ENCODE measurements at places on chromosomes 12 and 14. TPM values are rescaled to one million over a fixed set of nuclear protein-coding genes. Genes with fewer than 3 reads are reported as not detected.

SERPINA1 gene
- total RNA-seq = 6.1 TPM

- no peak overlapping the region for H3K27ac ChIP-seq
- H3K4me1 ChIP-seq = no peaks in the 10 kb centered on the region
- no peaks in the 10 kb centered on the region for H3K36me3 ChIP-seq
- no peak overlapping the region for H3K4me3 ChIP-seq
Observed at GRCh38 chr12:8905546-8905945, 8.8 kb upstream of the PHC1 start.

DNA sequence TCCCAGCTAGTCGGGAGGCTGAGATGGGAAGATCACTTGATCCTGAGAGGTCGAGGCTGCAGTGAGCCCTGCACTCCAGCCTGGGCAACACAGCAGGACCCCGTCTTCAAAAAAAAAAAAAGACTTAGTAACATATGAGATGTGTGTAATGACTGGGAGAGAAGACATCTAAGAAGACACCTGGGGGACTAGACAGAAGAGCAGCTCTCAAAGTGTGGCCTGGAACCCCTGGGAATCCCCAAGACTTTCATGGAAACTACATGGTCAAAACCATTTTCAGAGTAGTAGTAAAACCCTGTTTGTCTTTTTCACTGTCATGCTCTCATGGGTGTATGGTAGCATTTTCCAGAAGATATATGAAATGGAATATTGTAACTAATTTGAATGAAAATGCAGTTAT, 45.3 kb downstream of the R3HDM2 start:
- H3K27ac ChIP-seq = no peak overlapping the region
- no peaks in the 10 kb centered on the region for H3K36me3 ChIP-seq
- H3K4me1 ChIP-seq = no peaks in the 10 kb centered on the region
- DNase-seq = no peak

- H3K4me3 ChIP-seq = no peak overlapping the region
- peak overlapping the region; percentile 99 for H3K27ac ChIP-seq
- peak; percentile 85 for DNase-seq
Observed at GRCh38 chr12:53224061-53224896, 7.7 kb downstream of the RARG start.

TAS2R14 gene
- 5.2 TPM for total RNA-seq

HSP90AA1 gene
- total RNA-seq = 277 TPM

DNA sequence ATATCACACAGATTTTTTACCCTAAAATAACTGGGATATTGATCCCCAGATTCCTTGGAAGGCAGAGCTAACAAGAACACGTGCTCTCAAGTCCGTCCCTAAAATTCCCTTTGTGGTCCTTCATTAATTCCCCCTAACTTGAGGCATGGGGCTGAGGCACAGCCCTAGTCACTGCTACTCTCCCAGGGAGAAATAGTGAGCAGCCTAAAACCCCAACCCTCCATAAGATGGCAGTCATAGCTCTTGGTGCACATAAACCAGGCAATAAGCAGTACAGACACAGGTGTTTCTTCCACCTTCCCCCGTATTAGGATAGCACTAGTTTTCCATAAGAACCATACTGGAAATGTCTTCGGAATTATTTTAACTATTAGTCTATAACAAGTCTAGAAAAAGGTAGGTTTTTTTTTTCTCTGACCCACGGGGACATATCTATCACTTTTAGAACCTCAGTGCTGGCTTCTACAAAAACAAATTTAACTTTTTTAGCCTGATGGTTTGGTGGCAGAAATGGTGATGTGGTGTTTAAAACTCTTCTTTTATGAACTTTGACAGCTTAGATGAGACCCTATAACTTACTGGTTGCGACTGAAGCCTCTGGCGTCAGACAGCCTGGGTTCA, 3.1 kb upstream of the ARHGEF40 start:
- H3K4me3 ChIP-seq = no peak overlapping the region
- H3K27me3 ChIP-seq = no peaks in the 10 kb centered on the region
- peaks cover 31% of the 10 kb centered on the region for H3K4me1 ChIP-seq
- no peak overlapping the region for H3K27ac ChIP-seq
- no peaks in the 10 kb centered on the region for H3K36me3 ChIP-seq
- no peak for DNase-seq

GRCh38 chr14:37023875-37024565, 148.4 kb downstream of the SLC25A21 start:
- no peak overlapping the region for H3K4me3 ChIP-seq
- DNase-seq = no peak
- H3K36me3 ChIP-seq = no peaks in the 10 kb centered on the region
- H3K27ac ChIP-seq = no peak overlapping the region
- no peaks in the 10 kb centered on the region for H3K4me1 ChIP-seq

OR6C2 gene
- total RNA-seq = not detected

DNA sequence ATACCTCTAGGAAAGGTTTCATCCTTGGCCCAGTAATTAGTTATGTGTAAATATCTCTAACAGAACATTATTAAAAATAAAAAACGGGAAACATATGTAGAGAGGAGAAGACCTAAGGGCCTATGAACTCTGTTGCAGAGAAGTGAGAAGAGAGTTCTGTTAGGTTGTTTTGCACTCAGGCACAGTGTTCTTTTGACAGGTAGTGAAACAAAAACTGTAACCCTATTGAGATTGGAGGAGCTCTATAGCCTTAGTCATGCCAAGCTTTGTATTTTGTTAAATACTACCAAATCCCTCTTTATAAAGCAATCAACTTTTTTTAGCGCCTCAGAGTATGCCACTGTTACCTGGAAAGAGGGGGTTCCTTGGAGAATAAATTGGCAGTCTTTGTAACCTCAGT, 77.6 kb downstream of the CNTN1 start:
- H3K27ac ChIP-seq = no peak overlapping the region
- DNase-seq = no peak
- H3K4me1 ChIP-seq = no peaks in the 10 kb centered on the region
- H3K36me3 ChIP-seq = no peaks in the 10 kb centered on the region
- no peaks in the 10 kb centered on the region for H3K27me3 ChIP-seq

CLEC7A gene
- total RNA-seq = 7.9 TPM

DNA sequence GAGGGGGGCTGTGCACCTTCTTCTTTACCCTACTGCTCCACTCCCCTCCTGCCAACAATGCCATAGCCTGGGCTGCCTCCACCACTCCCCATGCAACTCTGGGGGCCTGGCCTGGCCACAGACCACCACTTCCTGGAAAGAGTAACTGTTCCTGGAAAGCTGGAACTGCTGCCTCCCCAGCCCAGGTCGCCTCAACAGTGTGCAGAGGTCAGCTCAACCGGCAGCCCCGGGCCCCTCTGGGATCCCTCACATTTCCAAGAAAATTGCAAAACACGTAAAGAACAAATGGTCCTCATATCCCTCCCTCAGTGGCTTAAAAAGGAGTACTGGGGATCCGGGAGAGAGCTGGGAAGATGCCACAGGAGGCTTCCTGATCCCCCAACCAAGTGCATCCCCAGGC, 22.4 kb upstream of the DIO3 start:
- no peaks in the 10 kb centered on the region for H3K36me3 ChIP-seq
- no peak overlapping the region for H3K4me3 ChIP-seq
- no peaks in the 10 kb centered on the region for H3K27me3 ChIP-seq
- peaks cover 7% of the 10 kb centered on the region for H3K4me1 ChIP-seq
- DNase-seq = no peak
- H3K27ac ChIP-seq = no peak overlapping the region

RASSF8 gene
- total RNA-seq = 68.5 TPM

DNA sequence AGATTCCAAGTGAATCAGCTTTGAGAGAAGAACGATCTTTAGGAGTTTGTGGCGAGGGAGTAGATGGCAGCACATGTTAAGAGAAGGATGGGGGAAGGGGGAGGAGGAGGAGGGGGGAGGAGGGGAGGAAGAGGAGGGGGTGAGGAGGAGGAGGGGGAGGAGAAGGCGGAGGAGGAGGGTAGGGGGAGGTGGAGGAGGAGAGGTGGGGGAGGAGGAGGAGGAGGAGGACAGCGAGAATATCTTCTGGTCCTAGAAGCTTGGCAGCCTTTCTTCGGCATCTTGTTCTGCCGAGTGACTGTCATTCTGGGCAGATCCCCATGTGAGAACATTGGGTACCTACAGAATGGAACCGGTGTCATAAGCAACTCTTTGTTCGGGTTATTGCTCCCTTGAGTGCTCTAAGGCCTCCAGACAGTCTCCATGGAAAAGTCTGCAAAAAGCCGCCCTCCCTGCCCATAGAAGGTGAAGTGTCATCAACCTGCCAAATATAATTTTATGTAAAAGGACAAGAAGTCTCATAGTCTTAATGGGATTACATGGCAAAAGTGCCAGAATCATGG, 6.9 kb downstream of the RFC5 start:
- no peaks in the 10 kb centered on the region for H3K4me1 ChIP-seq
- DNase-seq = no peak
- H3K4me3 ChIP-seq = no peak overlapping the region
- H3K36me3 ChIP-seq = peaks cover 32% of the 10 kb centered on the region

- H3K27ac ChIP-seq = no peak overlapping the region
- no peak overlapping the region for H3K4me3 ChIP-seq
- H3K4me1 ChIP-seq = peaks cover 35% of the 10 kb centered on the region
- no peaks in the 10 kb centered on the region for H3K36me3 ChIP-seq
- H3K27me3 ChIP-seq = no peaks in the 10 kb centered on the region
Observed at GRCh38 chr12:3249081-3249800, 172.1 kb downstream of the TSPAN9 start.

GRCh38 chr12:79883216-79883615, 51.7 kb downstream of the PPP1R12A start:
- no peak overlapping the region for H3K4me3 ChIP-seq
- H3K27me3 ChIP-seq = no peaks in the 10 kb centered on the region
- H3K27ac ChIP-seq = no peak overlapping the region

GRCh38 chr14:76346391-76347160, 29.4 kb upstream of the ESRRB start:
- H3K27ac ChIP-seq = no peak overlapping the region
- H3K27me3 ChIP-seq = no peaks in the 10 kb centered on the region
- no peaks in the 10 kb centered on the region for H3K4me1 ChIP-seq
- H3K36me3 ChIP-seq = no peaks in the 10 kb centered on the region
- no peak overlapping the region for H3K4me3 ChIP-seq
- no peak for DNase-seq

PHETA1 gene
- total RNA-seq = 5.6 TPM

PLCZ1 gene
- total RNA-seq = not detected

ST8SIA1 gene
- 5.2 TPM for total RNA-seq

GRCh38 chr14:75640876-75641275, 19.8 kb downstream of the ERG28 start:
- H3K27me3 ChIP-seq = no peaks in the 10 kb centered on the region
- H3K4me3 ChIP-seq = no peak overlapping the region
- no peaks in the 10 kb centered on the region for H3K36me3 ChIP-seq
- no peak for DNase-seq
- no peaks in the 10 kb centered on the region for H3K4me1 ChIP-seq

- H3K27ac ChIP-seq = no peak overlapping the region
- no peaks in the 10 kb centered on the region for H3K36me3 ChIP-seq
- H3K27me3 ChIP-seq = no peaks in the 10 kb centered on the region
- no peaks in the 10 kb centered on the region for H3K4me1 ChIP-seq
- no peak for DNase-seq
- H3K4me3 ChIP-seq = no peak overlapping the region
Observed at GRCh38 chr12:19025582-19025981, 104.0 kb upstream of the PLEKHA5 start.

SRGAP1 gene
- 7.4 TPM for total RNA-seq

DNA sequence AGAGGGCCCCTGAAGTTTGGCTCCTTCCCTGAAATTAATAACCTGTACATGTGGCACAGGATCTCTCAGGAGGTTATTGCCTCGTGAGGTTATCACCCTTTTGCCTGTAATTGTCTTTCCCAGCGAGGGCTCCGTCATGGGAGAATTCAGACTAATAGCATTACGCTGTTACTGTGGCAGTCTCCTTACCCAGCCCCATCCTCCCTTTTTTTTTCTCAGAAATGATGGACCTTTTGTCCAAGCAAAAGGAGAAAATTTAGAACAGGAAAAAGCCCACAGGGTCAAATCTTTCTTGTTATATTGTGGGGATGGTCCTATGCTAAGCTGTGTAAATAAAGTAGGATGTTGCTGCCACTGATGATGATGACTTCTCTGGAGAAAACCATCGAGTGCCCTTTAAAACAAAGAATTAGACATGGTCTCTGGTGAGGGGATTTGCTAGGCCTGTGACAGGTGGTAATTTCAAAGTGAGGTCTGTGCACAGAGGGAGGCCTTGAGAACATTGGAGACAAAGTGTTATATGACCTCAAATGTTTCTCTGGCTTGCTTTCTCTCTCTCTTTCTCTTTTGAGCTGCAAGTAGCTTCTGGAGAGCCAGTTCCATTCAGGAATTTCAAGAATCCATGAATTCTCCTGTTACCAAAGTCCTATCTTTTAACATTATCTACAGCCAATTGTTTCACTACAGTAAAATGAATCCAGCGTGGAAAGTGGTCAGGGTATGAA, 357.2 kb downstream of the BMP4 start:
- DNase-seq = no peak
- H3K4me1 ChIP-seq = no peaks in the 10 kb centered on the region
- no peaks in the 10 kb centered on the region for H3K27me3 ChIP-seq
- H3K27ac ChIP-seq = no peak overlapping the region

DNA sequence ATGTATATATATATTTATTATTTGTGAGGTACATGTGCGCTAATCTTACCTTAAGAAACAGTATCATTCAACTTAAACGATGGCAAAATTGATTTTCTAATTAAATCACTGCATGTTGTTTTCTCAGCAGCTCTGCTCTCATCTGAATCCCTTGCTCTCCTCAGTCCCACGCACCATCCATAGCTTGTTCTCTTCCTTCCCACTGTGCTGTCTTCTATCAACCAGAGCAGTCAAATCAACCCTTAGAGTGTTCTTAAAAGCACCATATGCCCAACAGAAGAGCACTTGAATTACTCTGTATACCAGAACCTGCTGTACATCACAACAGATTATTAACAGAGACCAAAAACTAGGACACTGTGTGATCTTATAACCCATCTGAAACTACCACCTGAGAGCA, 209.4 kb upstream of the G2E3 start:
- H3K36me3 ChIP-seq = no peaks in the 10 kb centered on the region
- H3K27me3 ChIP-seq = no peaks in the 10 kb centered on the region
- H3K4me3 ChIP-seq = no peak overlapping the region
- DNase-seq = no peak
- no peak overlapping the region for H3K27ac ChIP-seq

- DNase-seq = no peak
- peaks cover 16% of the 10 kb centered on the region for H3K4me1 ChIP-seq
- H3K4me3 ChIP-seq = no peak overlapping the region
- no peaks in the 10 kb centered on the region for H3K36me3 ChIP-seq
Observed at GRCh38 chr14:99772371-99773283, 20.6 kb upstream of the EML1 start.

DNA sequence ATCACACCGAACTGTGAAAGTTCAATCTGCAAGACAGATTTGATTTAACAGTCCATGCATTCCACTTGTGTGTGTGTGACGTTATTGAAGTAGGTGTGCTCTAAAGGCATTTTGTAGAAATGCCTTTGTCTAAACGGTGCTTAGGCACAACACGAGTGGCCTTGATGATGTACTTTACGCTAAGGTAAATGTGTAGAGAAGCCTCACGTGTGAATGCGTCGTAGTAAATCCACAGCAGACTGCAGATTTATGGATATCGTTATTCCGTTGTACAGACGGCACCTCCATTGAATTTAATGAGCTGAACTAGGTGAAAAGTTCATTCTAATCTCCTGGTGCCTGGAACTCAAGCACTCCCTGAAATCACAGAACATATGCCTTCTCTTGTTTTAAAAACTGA, 202.8 kb upstream of the STXBP6 start:
- no peaks in the 10 kb centered on the region for H3K4me1 ChIP-seq
- no peak overlapping the region for H3K27ac ChIP-seq
- H3K4me3 ChIP-seq = no peak overlapping the region
- H3K27me3 ChIP-seq = no peaks in the 10 kb centered on the region
- DNase-seq = no peak

All from vagina (tissue), 2 donors.